ENCODE measurements at places on chromosomes 6 and 20.

- DNase-seq, result no peak
These were observed 28.2 kb downstream of the TREML4 start for GRCh38 chr6:41256383-41256782.

GRCh38 chr20:137668-138490 lies 4.5 kb upstream of the DEFB126 start:
- no peak for DNase-seq

DNA sequence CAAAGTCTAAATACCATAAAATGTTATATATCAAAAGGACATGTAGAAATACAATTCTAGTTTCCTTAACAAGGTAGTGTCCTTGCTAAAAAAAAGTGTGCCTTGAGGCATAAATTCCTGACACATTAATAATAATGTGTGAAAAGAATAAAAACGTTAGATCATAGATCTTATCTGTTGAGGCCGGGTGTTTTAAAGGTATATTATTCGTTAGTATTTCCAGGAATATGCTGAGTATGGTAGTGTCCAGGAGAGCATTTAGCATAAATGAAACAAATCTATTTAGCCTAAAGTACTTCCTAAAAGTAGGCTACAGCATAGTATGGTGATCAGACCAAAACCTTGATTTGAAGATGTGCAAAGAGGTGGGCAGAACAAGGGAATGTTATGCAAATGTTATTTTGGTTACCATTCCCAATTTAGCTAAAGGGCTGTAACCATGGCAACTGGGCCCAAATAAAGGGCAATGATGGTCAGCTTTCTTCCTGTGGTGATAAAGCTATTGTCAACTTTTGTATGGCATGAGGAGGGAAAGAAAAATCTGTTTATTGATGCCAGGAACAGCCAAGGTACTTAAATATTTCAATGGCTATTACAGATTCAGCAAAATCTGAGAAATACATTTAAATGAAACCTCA lies 18.9 kb downstream of the MKKS start:
- DNase-seq, result no peak

DNA sequence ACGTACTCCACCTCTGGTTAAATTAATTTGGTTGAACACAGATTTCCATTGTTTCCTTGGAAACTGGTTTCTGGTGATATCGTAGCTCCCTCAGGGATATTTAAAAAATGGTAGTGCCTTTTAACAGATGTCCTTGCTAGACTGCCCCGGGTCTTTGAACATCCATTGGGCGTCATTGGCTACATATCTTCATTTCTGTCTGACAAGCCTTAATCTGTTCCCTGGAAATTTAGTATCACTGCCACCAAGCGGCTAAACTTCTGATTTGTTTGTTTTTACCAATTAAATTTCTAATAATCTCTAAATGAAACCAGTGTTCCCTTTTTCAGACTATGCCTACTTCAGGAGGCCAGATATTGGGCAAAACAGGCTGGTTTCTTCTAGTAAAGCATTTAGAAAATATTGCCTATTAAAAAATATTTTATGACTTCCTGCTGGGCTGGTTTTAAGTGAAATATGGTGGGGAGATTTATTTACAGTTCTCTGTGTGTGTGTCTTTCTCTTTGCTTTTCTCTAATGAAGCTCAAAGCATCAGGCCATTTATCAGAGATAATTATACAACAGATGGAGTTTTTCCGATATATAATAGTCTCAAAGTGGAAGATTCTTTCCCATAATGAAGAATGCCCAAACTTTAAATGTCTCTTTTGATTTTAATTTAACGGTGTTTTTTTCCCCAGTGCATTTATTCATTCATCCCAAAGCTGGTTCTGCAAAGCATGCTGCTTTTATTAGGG lies 249.5 kb downstream of the ZFAND3 start:
- no peak for DNase-seq

DNA sequence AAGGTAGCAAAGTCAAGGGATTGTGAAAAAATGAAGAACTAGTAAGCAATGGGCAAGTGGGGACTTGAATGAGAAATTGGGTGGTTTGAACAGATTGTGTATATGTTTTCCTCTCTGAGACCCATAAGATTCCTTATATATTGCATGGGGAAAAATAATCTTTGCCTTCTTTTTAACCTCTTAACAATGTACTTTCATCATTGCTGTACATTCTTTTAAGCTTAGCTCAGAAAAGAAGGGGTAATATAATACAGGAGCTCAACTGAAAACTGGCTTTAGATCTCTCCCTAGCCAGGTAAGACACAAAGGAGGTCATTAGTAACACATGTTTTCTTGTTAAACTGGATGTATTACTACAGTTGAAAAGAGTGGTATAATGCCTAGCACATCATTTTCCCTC lies 287.2 kb downstream of the RNF144B start:
- no peak for DNase-seq

GRCh38 chr20:24895898-24896658 lies 53.0 kb upstream of the CST7 start:
- DNase-seq, result no peak

GRCh38 chr6:135226537-135226936 lies 45.4 kb downstream of the MYB start:
- DNase-seq, result no peak

DNA sequence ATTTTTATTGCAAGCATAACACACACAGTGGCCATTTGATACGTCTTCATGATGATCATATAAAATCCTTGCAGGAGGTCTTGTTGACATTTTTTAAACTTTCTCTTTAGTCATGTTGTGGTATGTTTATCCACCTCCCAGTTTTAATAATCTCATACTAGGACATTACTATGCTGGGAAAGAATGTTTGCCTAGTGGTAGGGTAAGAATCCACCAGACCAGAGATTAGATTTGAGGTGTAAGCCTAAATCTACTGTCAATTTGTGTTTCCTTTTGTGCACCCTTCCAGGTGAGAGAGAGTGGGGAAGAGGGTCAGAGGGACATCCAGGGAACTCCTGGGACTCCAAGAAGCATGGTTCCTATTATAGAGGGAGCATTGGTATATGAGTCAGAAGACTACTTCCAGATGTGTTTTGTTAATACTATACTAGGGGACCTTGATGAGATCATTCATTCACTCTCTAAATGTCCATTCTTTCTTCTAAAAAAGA lies 298.3 kb upstream of the SASH1 start:
- DNase-seq, result no peak

DNA sequence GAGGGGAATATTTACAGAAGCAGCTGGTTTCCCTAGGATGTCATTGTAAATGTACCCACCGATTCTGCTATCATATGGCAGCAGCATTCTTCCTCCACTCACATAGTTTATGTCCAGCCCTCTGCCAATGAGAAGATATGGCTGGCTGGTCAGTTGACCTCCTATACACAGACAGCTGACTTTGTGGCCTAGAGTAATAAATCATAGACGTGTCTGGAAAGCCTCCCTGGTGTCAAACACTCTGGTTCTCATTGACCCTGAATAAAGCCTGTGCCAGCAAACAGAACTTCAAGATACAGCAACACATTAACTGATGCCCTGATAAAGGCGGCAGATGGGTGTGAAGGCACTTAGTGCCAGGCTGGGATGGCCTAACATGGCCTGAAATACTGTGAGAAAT lies 52.6 kb downstream of the GPR63 start:
- no peak for DNase-seq

GRCh38 chr6:35064290-35064689 lies 76.8 kb downstream of the TCP11 start:
- DNase-seq, result no peak

- DNase-seq, result no peak
These were observed 62.8 kb upstream of the FOXO3 start for GRCh38 chr6:108497883-108498282.

DNA sequence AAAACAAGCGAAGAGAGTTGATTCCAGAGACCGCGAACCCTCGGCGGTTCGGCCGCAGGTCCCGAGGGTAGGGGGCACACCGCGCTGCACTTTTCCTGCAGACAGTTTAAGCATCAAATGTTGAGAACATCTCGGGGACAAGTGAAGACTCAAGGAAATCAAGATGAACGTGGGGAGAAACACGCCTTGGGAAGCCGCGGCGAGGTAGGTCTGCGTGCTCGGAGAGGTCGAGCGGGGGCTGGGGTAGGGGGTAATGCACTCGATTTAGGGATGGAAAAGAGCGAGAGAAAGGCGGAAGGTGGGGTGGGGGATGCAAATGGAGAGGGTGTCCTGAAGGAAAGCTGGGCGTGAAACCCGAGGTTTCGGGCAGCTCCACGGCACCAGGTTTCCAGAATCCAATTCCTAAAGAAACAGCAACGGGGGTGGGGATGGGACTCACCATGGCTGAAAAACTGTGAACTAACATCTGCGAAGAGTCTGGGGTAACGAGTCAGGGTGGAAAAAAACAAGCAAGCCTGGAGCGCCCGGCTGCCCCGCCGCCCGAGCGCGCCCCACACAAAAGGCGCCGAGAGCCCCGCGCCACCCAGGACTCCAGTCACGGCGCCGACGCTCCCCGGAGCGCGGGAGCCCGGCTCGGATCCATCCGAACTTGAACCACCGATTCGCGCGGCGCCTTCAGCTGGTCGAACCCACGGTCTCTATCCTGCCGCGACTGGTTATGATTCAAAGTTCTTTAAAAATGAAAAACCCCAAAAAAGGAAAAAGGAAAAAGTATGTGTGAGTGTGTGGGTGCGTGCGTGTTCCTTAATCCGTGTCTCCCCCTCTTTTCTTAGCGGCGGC lies 3.5 kb downstream of the TFAP2A start:
- DNase-seq, result no peak

- no peak for DNase-seq
These were observed 46.6 kb downstream of the NDUFAF5 start for GRCh38 chr20:13831476-13831875.

GRCh38 chr6:99645986-99646385 lies 39.4 kb downstream of the PRDM13 start:
- no peak for DNase-seq

- DNase-seq, result no peak
These were observed 80.6 kb upstream of the MBOAT1 start for GRCh38 chr6:20292905-20293304.

- DNase-seq, result no peak
These were observed 20.0 kb downstream of the SAMD3 start for GRCh38 chr6:130202782-130203181.

DNA sequence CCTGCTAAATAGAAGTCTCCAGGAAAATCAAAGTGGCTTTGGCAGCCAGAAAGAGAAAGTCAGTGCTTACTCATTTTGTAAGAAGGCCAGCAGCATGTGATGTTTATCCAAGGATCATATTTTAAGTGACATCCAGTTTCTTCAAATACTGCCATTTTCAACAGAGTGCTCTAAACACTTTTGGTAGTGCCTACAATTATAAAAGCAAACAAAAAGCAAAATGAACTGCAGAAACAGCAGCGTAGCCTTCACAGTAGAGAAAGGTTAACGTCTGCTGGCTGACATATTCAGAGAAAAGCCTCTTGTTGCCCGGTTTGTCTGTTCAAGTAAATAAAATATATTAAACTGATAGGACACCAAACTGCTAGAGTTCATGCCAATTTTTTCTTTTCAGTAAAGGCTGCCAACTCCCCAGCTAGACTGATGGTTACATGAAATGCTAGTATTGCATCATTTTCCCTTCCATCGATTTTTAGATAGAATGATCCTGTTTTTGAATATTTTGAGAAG lies 705.7 kb upstream of the SLC35B3 start:
- no peak for DNase-seq

GRCh38 chr6:35386989-35387388 lies 44.6 kb downstream of the PPARD start:
- DNase-seq, result no peak

GRCh38 chr20:58997141-58997770 lies 9.8 kb downstream of the CTSZ start:
- DNase-seq, result no peak

GRCh38 chr6:143349530-143349929 lies 101.0 kb downstream of the ADAT2 start:
- DNase-seq, result no peak

DNA sequence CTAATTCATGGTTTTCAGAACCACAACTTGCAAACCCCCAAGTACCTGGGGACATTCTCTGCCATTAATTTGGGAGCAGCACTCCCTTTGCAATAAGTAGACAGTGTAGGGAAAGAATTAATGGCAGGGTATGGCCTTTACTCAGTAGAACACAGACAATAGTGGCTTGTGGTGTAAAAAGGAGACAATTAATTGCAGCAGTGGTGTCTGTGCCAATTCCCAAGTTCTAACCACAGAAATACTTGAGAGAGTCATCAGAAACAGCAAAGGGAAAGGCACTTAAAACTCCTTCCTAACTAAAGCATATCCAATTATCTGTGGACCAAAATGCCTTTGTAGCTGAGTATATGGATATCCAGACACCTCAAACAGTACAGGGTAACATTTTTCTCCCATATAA lies 257.6 kb upstream of the POU3F2 start:
- DNase-seq, result no peak

DNA sequence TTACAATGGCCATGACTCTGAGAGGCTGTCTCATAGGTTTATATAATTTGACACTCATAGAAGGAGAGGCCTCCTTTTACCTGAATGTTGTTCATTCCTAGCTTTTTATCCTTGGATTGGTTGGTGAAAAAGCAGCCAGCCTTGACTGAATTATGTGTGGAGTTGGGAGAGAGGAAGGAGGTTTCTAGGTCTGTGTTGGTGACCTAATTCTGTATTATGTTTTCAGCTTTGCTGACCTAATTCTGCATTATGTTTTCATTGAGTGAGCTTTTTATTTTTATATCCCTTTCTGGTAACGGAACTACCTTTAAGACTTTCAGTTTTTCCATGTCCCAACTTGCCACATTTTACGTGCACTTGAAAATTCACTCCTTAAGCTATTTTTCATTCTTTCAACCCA lies 59.1 kb upstream of the RNF144B start:
- no peak for DNase-seq

DNA sequence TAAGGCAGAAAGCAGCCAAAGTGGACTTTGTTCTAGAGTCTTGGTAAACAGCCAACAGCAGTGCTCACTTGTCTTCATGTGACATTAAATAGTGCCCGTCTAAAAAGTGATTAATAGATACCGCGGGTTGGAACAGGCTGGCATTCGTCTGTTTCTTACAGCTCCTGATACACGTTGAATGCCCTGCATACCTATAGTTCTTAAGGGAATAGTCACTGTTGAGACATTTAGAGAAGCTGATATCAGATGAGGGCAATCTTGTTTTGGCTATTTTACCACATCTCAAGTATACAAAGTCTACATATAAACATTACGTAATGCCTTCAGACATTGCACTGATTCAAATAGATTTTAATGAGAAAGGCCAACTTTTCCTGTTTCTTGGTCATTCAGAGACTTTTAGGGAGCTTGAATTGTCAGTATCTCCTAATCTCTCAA lies 374.9 kb upstream of the FLRT3 start:
- DNase-seq, result no peak

DNA sequence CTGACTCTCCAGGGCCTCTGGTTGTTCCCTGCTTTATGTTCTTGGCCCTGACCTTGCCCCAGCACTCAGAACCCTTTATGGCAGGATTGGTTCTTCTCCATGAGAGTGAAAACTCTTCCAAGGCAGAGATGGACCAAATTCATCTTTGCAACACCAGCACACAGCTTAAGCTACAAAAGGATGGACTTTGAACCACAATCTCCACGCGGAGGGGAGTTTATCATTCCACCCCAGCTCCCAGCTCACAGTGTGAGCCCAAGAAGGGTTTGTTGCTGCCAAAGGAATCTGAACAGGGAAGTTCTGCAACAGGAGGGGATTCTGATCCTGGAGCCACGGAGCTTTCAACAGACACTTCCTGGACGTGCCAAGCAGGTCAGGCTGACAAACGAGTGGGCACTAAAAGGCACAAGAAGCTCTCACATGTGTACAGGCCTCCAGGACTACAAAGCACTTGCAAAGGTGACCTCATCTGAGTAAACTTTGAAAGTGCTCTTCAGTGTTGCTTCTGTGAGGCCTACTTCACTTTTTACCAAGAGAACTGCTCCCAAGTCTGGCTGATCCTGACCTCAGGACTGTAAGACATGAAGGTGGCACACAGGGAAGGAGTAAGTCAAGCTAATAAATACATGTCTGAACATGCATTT lies 8.9 kb downstream of the FITM2 start:
- DNase-seq, result no peak
